Effector memory CD8-positive, alpha-beta T cell (primary cell): ENCODE measurements at places on chromosomes 2 and 18.

DNA sequence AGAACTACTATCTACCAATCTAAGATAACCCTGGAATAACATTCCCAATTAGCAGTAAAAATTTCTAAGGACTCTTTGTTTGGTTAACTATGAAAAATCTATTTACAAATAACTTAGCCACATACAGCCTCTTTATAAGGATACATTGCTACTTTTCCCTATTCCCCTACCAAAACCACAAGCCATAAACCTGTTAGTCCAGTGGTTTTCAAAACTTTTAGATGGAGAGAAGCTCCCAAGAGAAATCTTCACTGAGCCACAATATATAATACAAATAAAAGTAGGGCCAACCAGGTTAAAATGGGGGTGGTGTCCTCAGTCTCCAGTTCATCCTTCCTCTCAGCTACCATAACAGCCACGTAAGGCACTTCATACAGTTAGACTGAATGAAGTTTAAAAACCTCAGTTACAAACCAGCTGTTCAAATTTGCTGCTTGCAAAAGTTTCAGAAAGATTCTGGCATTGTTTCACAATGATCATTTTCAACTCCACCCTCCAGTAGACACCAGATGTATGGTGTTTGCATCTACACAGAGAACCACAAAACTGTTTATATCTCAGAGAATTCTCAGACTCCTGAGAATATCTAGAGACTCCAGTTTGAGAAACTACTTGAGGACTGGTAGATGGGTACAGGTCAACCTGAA, 26.0 kb downstream of the SOS1 start:
- no peaks in the 10 kb centered on the region for H3K27me3 ChIP-seq
- no peak for DNase-seq
- peak overlapping the region; percentile 43 for H3K4me3 ChIP-seq
- H3K36me3 ChIP-seq = peaks cover 16% of the 10 kb centered on the region
- peaks cover 66% of the 10 kb centered on the region for H3K4me1 ChIP-seq

GRCh38 chr2:219495531-219496122, 3.1 kb upstream of the GMPPA start:
- H3K4me1 ChIP-seq = peaks cover 40% of the 10 kb centered on the region
- no peak overlapping the region for H3K27ac ChIP-seq
- peak; percentile 45 for DNase-seq
- H3K4me3 ChIP-seq = no peak overlapping the region

DNA sequence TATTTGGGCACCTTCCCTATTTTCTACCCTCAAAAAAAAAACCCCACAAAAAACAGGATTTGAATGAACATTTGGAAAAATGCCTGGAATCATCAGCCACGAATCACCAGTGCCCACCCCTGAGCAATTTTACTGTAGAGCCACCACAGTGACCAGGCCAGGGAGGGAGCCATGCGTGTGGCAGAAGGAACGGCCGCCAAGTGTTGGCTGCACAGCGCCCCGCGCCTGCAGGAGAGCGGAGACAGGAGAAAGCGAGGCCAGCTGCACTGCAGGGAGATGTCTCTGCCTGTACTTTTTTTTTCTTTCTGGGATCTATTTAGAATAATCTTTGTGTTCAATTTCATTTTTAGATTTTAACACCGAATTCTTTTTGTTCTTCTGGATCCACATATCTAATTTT, 269.3 kb upstream of the RAB12 start:
- H3K36me3 ChIP-seq = no peaks in the 10 kb centered on the region
- no peaks in the 10 kb centered on the region for H3K4me1 ChIP-seq
- DNase-seq = no peak
- no peak overlapping the region for H3K4me3 ChIP-seq
- H3K27ac ChIP-seq = no peak overlapping the region
- no peaks in the 10 kb centered on the region for H3K27me3 ChIP-seq

DNA sequence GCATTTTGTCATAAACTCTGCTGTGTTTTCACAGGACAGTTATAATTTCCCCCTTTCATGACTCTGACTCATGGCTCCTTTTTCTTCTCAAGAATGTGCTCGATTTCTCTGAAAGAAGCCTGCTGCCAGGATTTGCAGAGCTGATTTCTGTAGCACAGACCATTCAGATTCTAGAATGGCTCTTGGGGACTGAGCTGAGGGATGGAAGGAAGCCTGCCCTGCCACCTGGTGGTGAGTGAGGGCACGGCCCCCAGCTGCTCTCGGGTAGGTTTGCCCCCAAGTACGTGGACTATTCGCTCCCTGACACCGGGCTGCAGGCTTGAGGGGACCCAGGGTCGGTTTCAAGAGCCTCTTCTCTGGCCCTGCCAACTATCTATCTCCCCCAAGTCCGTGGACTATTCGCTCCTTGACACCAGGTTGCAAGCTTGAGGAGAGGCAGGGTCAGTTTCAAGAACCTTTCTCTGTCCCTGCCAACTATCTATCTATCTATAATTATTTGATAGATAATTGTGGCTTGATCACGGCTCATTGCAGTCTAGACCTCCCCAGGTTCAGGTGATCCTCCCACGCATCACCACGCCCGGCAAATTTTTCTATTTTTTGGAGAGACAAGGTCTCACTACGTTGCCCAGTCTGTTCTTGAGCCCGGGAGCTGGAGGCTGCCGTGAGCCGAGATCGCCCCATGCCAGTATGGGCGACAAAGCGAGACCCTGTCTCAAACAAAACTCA, 1.4 kb upstream of the SMYD5 start:
- no peak overlapping the region for H3K27ac ChIP-seq
- DNase-seq = peak; percentile 76
- peaks cover 23% of the 10 kb centered on the region for H3K4me1 ChIP-seq

- H3K36me3 ChIP-seq = no peaks in the 10 kb centered on the region
- no peak for DNase-seq
- H3K27me3 ChIP-seq = peaks cover 7% of the 10 kb centered on the region
- H3K27ac ChIP-seq = no peak overlapping the region
- no peak overlapping the region for H3K4me3 ChIP-seq
These were observed 204.9 kb downstream of the EN1 start for GRCh38 chr2:118642501-118642900.

- H3K36me3 ChIP-seq = no peaks in the 10 kb centered on the region
- no peak for DNase-seq
- H3K27me3 ChIP-seq = peaks cover 13% of the 10 kb centered on the region
- H3K4me3 ChIP-seq = no peak overlapping the region
These were observed 153.6 kb downstream of the UPP2 start for GRCh38 chr2:158255257-158255656.

GRCh38 chr2:209840434-209840833, 68.8 kb downstream of the UNC80 start:
- H3K36me3 ChIP-seq = no peaks in the 10 kb centered on the region
- no peaks in the 10 kb centered on the region for H3K4me1 ChIP-seq
- H3K27ac ChIP-seq = no peak overlapping the region
- H3K4me3 ChIP-seq = no peak overlapping the region
- no peak for DNase-seq
- H3K27me3 ChIP-seq = no peaks in the 10 kb centered on the region

DNA sequence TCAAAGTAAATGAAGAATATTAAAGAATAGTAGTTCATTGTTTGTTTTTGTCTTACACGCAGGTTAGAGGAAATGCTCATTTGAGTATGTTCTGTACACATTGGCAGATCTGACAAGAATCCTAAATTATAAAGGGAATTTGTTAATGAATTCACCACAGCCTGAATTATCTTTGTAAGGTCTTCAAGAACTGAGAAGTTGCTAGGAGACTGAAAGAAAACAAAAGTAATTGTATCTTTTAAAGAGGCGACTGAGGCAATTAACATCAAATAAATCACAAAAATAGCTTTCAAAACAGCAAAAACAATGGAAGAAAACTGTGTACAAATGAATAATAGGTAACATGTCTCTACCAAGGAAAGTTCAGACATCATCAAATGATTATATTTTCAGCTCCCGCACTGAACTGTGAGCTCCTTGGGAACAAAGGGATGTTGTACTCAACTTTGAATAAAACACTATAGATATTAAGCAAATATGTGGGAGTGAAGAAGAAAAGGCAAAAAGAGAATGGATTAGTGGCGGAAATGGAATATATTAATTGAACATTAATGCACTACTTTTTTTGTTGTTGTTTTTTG, 51.7 kb upstream of the ATIC start:
- H3K27me3 ChIP-seq = no peaks in the 10 kb centered on the region
- DNase-seq = no peak
- H3K4me1 ChIP-seq = peaks cover 3% of the 10 kb centered on the region

- H3K36me3 ChIP-seq = no peaks in the 10 kb centered on the region
- H3K4me3 ChIP-seq = no peak overlapping the region
- no peaks in the 10 kb centered on the region for H3K27me3 ChIP-seq
- DNase-seq = no peak
- H3K27ac ChIP-seq = no peak overlapping the region
- H3K4me1 ChIP-seq = no peaks in the 10 kb centered on the region
These were observed 213.6 kb downstream of the GLI2 start for GRCh38 chr2:120949027-120949956.
